SK-N-SH (cell line): ENCODE measurements at places on chromosomes 2 and 18. TPM values are rescaled to one million over a fixed set of nuclear protein-coding genes. Genes with fewer than 3 reads are reported as not detected.

DNA sequence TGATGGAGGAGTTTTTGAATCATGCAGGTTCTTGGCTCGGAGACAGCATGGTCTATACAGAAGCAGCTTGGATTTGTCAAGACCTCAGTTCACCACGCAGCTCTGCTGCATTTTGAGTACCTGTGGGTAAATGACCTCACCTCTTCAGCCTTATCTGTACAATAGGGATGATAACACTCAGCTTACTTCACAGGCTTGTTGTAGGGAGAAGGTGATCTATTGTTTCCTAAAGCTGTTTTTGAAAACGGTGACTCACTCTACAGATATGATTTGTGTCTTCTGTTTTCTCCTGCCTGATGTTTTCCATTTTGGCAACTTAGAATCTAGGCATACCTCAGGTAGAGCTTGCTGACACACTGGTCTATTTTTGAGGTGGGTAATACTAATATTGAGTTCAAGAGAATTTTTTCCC, 80.3 kb downstream of the FMNL2 start:
- H3K4me3 ChIP-seq: no peak overlapping the region
- no peak overlapping the region for H3K27ac ChIP-seq
- DNase-seq: no peak
- no peaks in the 10 kb centered on the region for H3K27me3 ChIP-seq
- H3K4me1 ChIP-seq: peaks cover 16% of the 10 kb centered on the region

GRCh38 chr18:76484749-76485387, 10.2 kb downstream of the ZNF516 start:
- H3K27me3 ChIP-seq: no peaks in the 10 kb centered on the region; the same call in 1 of the 2 replicates
- H3K4me3 ChIP-seq: no peak overlapping the region
- no peaks in the 10 kb centered on the region for H3K36me3 ChIP-seq
- H3K4me1 ChIP-seq: peaks cover 16% of the 10 kb centered on the region
- DNase-seq: no peak

GRCh38 chr2:100248044-100248330, 74.3 kb downstream of the LONRF2 start:
- no peak for DNase-seq

PJVK gene
- polyA plus RNA-seq: 5.3 and 10.8 TPM in 2 replicates

TNFAIP6 gene
- polyA plus RNA-seq: 0.58 and 1.0 TPM in 2 replicates

YES1 gene
- 6.7 and 7.9 TPM in 2 replicates for polyA plus RNA-seq

- H3K36me3 ChIP-seq: no peaks in the 10 kb centered on the region
- H3K4me1 ChIP-seq: no peaks in the 10 kb centered on the region
- H3K27me3 ChIP-seq: no peaks in the 10 kb centered on the region
- H3K27ac ChIP-seq: no peak overlapping the region
- peak; percentile 82 for DNase-seq
Observed at GRCh38 chr2:130873700-130874346, 37.1 kb downstream of the ARHGEF4 start.

- no peak for DNase-seq
- H3K4me3 ChIP-seq: no peak overlapping the region
- no peaks in the 10 kb centered on the region for H3K4me1 ChIP-seq
- H3K27me3 ChIP-seq: no peaks in the 10 kb centered on the region
- no peaks in the 10 kb centered on the region for H3K36me3 ChIP-seq
Observed at GRCh38 chr18:49884959-49885358, 71.6 kb upstream of the ACAA2 start.

DNA sequence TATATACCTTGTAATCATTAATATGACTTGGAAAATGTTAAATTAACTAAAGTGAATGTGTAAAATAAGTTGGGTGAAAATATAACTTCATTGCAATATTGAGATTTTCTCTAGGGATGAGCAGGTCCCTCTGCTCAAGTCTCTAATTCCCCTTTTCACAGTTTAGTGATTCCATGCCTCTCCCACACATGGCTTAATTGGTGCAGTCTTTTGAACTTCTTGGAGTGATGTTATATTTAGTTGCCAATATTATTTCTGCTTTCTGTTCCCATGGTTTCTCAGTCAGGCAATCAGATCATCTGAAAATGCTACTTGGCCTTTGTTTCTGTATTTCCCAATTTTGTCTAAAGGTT, 233.7 kb upstream of the SPOPL start:
- H3K27ac ChIP-seq: peak overlapping the region; percentile 82
- H3K27me3 ChIP-seq: no peaks in the 10 kb centered on the region
- H3K4me1 ChIP-seq: peaks cover 22% of the 10 kb centered on the region; the same call in 1 of the 2 replicates
- H3K36me3 ChIP-seq: no peaks in the 10 kb centered on the region

GRCh38 chr2:172564376-172564775, 8.5 kb downstream of the PDK1 start:
- H3K27ac ChIP-seq: no peak overlapping the region
- H3K36me3 ChIP-seq: peaks cover 47% of the 10 kb centered on the region
- H3K27me3 ChIP-seq: no peaks in the 10 kb centered on the region
- H3K4me3 ChIP-seq: no peak overlapping the region
- H3K4me1 ChIP-seq: no peaks in the 10 kb centered on the region

DNA sequence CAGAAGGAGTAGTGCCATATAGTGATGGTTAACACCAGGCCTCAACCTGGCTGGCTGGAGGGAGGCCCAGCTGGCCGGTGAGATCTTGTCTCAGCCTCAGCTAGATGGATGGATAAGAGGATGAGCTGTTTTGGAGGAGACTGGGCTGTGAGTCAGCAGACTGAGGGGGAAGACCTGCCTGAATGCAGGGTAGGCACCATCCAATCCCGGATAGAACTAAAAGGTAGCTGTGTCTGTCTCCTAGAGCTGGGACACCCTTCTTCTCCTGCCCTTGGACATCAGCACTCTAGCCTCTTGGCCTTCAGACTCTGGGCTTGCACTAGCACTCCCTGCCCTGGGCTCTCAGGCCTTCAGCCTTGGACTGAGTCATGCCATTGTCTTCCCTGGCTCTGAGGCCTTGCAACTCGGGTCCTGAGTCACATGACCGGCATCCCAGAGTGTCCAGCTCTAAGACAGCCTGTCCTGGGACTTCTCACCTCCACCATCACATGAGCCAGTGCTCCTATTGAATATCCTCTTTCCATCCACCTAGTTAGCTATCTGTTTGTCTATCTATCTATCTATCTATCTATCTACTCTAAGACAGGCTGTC, 131.3 kb downstream of the TPO start:
- no peak overlapping the region for H3K27ac ChIP-seq
- H3K36me3 ChIP-seq: no peaks in the 10 kb centered on the region
- DNase-seq: no peak
- no peaks in the 10 kb centered on the region for H3K4me1 ChIP-seq
- no peaks in the 10 kb centered on the region for H3K27me3 ChIP-seq

DNA sequence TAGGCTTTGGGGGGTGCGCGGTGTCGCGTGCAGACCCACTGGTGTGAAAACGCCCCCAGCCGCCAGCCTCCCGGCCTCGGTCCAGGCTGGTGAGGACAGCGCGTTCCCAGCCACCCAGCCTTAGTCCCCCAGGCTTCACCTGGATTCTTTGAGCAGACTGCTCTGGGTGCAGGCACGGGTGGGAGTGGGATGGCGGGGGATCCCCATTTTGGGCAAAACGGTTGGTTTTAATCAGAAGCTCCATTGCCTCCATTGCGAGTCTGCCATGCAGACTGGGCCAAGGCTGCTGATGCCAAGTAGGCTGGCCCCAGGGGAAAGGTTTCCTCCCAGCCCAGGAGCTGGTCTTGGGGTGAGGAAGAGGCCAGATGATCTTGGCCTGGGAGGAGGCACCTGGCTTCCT, 445 bp downstream of the MLPH start:
- no peak for DNase-seq
- H3K36me3 ChIP-seq: no peaks in the 10 kb centered on the region; the same call in 1 of the 2 replicates
- H3K27ac ChIP-seq: no peak overlapping the region
- H3K4me1 ChIP-seq: peaks cover 20% of the 10 kb centered on the region; the same call in 1 of the 2 replicates

GRCh38 chr2:239824866-239825704, 200.1 kb downstream of the NDUFA10 start:
- peak; percentile 2 for DNase-seq
- H3K27me3 ChIP-seq: no peaks in the 10 kb centered on the region
- no peak overlapping the region for H3K4me3 ChIP-seq

GRCh38 chr2:20584399-20585358, 66.2 kb downstream of the HS1BP3 start:
- no peak for DNase-seq
- H3K4me1 ChIP-seq: peaks cover 23% of the 10 kb centered on the region; the same call in 1 of the 2 replicates
- H3K36me3 ChIP-seq: no peaks in the 10 kb centered on the region
- peak overlapping the region; percentile 64 for H3K27ac ChIP-seq

DNA sequence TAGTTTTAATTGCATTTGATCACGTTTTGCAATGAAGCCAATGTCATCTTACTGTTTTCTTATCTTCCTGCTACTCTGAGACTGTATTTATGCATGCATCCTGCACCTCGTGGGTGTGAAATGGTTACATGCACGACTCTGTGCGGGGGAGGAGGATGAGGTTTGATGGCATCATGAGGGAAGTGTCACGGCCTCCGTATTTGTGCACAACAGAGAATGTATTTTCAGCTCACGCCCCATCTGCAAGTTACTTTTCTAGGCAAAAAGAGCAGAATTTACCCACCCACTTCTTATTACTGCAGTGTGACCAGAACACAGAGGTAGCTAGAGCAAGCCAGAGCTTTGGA, 145.1 kb downstream of the TDRD15 start:
- no peaks in the 10 kb centered on the region for H3K36me3 ChIP-seq
- H3K27me3 ChIP-seq: no peaks in the 10 kb centered on the region
- H3K4me1 ChIP-seq: peaks cover 62% of the 10 kb centered on the region
- no peak overlapping the region for H3K4me3 ChIP-seq
- no peak for DNase-seq

DNA sequence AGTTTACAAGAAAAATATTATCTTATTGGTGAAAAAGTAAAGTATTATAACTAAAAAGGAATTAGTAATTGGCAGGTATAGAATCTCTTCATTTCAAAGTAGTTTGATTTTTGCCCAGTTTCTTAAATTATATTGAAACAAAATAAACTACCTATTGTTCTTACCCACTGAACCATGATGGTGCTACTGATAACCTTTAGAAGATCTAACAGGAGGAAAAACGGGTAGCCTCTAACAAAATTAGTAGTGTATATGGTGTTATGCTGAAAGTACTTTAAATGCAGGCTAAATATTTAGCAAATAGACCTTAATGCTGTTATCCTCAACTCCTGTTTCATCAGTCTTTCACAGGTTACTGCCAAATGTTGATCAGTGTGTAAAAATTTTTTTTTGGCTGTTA, 19.1 kb downstream of the MRPS9 start:
- H3K27ac ChIP-seq: no peak overlapping the region
- no peaks in the 10 kb centered on the region; the same call in 1 of the 2 replicates for H3K4me1 ChIP-seq

DNA sequence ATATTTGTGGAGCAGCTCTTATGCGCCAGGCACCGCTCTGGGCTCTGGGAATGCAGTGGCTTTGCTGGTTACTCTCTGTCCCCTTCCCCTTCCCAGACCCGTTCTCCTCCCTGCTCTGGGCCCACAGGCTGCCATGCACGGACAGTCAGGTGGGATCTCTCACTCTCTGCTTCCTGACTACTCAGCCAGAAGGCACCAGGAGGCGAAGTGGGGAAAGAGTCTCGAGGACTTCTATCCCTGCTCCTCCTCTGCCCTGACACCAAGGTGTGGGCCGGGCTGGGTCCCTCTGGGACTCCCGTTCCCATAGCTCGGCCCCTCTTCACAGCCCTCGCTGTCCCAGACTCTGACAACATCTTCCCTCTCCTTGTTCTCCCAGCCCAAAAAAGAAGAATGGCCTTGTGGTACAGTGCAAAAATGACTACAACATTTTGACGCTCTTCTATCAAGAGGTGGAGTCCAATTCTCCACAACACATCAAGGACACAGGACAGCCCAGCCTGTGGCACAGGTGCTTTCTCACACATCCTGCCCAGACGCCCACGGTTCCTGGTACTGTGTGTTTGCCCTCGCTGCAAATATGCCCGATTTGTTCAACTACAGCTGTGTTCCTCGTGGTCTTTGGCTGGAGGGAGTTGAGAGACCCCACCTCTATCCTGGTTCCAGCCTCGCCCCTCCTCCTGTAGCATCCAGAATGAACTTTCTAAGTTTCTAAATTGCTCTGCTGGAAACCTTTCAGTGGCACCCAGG, 14.0 kb upstream of the DUSP2 start:
- no peaks in the 10 kb centered on the region for H3K36me3 ChIP-seq
- H3K4me1 ChIP-seq: no peaks in the 10 kb centered on the region; the same call in 1 of the 2 replicates
- no peak for DNase-seq
- H3K27ac ChIP-seq: no peak overlapping the region
- H3K4me3 ChIP-seq: no peak overlapping the region

DNA sequence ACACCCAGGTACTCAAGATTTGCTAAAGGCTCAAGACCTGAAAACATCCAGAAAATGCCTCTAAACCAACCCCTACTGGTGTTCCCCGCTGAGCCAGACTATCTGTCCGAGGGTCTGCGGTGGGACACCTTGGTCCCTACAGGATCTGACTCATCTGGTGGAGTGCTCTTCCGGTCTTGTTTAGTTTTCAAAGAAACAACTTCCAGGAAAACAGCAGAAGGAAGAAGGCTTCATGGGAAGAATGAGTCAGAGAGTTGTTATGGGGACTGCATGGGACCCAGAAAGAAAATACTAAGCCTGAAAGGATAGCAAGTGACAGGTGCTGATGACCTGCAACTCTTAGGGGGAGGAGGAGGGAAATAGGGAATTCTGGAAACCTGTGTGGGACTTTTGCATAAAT, 41.3 kb downstream of the ZFP36L2 start:
- DNase-seq: no peak
- H3K27me3 ChIP-seq: no peaks in the 10 kb centered on the region
- no peak overlapping the region for H3K4me3 ChIP-seq
- H3K36me3 ChIP-seq: no peaks in the 10 kb centered on the region
- no peaks in the 10 kb centered on the region for H3K4me1 ChIP-seq

- no peaks in the 10 kb centered on the region for H3K27me3 ChIP-seq
- no peak overlapping the region for H3K4me3 ChIP-seq
- no peak overlapping the region for H3K27ac ChIP-seq
- peaks cover 16% of the 10 kb centered on the region for H3K4me1 ChIP-seq
Observed at GRCh38 chr2:100893392-100894104, 73.6 kb downstream of the NPAS2 start.

TEX261 gene
- polyA plus RNA-seq: 44.3 and 58.7 TPM in 2 replicates

ASPRV1 gene
- polyA plus RNA-seq: 0.20 and 0.23 TPM in 2 replicates

- no peaks in the 10 kb centered on the region for H3K4me1 ChIP-seq
- DNase-seq: no peak
- no peak overlapping the region for H3K27ac ChIP-seq
- H3K36me3 ChIP-seq: no peaks in the 10 kb centered on the region
Observed at GRCh38 chr18:25144820-25145219, 207.1 kb downstream of the ZNF521 start.

DNA sequence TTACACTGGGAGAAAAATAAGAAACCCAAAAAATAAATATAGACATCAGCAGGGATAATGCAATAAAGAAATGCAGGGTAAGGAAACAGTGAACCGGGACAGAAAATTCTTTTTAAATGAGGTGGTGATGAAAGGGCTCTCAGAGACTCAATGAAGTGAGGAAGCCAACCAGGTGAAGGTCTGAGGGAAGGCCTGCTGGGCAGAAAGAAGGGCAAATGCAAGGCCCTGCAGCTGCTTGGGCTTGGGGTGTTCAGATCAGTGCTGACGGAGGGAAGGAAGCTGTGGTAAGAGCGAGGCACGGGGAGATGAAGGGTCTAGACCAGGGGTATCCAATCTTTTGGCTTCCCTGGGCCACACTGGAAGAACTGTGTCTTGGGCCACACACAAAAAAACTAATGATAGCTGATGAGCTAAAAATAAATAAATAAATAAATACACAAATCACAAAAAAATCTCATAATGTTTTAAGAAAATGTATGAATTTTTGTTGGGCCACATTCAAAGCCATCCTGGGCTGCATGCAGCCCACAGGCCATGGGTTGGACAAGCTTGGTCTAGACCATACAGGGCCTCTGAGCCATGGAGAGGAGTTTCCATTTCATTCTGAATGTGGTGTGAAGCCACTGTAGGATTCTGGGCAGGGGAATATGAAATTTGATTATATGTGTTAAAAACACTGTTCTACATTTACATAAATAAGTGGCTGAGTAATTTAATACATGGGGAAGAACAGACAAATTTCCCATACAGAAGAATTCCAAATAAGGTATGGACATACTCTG, 96.3 kb upstream of the DNMT3A start:
- H3K4me3 ChIP-seq: no peak overlapping the region
- H3K4me1 ChIP-seq: no peaks in the 10 kb centered on the region
- DNase-seq: no peak
- no peaks in the 10 kb centered on the region for H3K27me3 ChIP-seq
- 0 out of 2 replicates have a peak, but pooled peaks cover 2% of the 10 kb centered on the region for H3K36me3 ChIP-seq
- H3K27ac ChIP-seq: no peak overlapping the region
